ENCODE measurements at places on chromosomes 12 and 14.
A peak's percentile ranks its signal among the peaks of the same experiment; 100 is the strongest.

DNA sequence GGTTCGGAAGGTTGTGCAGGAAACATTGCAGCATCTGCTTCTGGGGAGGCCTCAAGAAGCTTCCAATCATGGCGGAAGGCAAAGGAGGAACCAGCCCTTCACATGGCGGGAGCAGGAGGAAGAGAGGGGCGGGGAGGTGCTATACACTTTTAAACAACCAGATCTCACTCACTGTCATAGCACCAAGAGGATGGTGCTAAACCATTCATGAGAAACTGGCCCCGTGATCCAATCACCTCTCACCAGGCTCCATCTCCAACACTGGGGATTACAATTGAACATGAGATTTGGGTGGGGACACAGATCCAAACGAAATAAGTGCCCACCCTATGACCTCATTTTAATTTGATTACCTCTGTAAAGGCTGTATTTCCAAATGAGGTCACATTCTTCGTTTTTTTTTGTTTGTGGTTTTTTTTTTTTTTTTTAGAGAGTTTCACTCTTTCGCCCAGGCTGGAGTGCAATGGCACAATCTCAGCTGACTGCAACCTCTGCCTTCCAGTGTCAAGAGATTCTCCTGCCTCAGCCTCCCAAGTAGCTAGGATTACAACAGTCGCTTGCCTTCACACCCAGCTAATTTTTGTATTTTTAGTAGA, 11.4 kb upstream of the ORAI1 start:
- no peak for DNase-seq

DNA sequence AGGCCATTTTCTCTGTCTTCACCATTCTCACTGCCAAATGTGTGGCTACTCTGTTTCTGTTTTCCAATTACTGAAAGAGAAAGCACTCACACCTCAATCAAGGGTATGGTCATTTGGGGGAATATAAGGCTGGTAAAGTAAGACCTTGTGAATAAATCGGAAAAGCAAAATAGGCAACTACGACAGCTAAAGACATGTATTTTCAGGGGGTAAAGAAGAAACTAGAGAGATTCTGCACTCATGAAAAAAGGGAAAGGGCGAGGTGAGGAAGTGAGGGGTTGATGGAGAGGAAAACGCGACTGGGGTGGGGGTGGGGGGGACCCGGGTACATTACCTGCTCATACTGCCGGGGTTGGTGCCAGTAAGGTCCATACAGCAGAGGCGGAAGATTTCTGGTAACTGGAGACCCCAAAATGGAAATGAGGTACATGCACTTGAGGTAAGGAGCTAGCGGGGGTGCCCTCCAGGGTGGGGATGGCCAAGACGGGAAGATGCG, 19.3 kb downstream of the CHD8 start:
- DNase-seq = no peak

GRCh38 chr12:20274008-20274407, 94.3 kb upstream of the PDE3A start:
- DNase-seq = no peak

GRCh38 chr12:131901431-131902331, 7.3 kb downstream of the ULK1 start:
- no peak for DNase-seq

DNA sequence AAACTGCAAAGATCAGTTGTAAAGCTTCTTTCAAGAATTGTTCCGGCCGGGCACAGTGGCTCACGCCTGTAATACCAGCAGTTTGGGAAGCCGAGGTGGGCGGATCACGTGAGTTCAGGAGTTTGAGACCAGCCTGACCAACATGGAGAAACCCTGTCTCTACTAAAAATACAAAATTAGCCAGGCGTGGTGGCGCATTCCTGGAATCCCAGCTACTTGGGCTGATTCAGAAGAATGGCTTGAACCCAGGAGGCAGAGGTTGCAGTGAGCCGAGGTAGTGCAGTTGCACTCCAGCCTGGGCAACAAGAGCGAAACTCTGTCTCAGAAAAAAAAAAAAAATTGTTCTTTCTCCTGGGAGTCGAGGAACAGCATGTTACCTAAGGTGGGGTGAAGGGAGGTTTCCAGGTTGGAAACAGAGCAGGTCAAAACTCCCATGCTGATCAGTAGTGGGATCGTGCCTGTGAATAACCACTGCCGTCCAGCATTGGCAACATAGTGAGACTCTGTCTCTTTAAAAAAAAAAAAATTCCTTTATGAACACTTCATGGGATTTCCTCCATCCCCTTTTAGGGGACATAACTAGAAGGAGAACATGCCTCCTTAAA, 13.9 kb downstream of the FBXO34 start:
- no peak for DNase-seq

DNA sequence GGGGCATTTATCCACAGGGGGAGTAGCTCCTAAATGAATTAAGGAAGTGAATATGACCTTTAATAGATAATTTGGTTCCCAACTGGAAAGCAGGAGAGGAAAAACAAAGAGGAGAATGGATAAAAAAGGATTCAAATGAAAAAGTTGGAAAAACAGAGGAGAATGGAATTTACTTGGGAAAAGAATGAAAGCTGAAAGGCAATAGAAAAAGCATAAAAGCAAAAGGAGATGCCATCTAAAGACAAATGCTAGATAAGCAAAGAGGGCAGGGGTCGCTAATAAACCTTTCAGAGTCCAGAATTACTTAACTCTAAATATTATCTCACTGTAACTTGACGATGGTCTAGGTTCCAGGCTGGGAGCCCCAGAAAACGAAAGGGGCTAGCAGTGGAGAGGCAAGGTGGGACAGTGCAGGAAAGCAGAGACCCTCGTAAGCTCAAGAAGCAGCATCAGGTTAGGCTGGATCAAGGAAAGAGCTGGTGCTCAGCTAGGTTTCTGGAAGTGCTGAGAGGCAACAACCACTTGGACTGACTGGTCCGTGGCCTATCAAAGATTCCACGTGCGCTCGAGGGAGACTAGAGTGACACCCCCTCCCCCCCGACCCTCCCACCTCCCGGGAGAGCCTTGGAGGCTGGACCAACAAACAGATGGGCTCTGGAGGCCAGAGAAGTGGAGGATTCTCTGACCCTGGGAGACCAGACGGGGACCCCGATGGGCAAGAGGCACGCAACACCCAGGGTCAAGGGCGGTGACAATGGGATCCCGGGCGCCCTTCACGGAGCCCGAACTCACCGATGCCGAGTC, 1.2 kb downstream of the SLC2A13 start:
- no peak for DNase-seq

GRCh38 chr12:27548301-27549199, 24.5 kb downstream of the PPFIBP1 start:
- no peak for DNase-seq

DNA sequence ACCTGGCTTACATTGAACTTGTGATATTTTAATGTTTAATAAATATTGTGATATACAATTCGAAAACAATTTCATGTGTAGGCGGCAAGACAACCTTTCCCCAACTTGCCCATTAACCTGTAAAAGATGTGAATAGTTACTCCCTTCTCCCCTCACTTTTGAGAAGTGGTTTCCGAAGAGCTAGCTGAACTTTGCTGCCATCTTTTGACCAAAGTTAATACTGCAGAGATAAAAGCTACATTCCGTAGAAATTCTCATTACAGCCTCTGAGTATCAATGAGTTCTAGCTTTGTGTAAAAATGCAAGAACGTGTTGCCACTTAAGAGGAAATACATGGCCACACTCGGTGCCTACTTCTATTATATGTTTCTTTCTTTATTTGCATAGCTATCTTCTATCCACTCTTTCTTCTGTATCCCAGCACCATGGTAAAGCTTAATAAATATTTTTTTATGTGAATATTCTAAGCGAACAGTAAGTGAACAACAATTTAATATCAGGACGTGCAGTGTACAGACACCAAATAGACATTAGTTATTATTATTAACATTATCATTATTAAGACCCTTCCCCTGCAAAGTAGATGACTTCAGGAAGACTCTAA, 105.1 kb upstream of the TMEM260 start:
- peak; percentile 30 for DNase-seq

DNA sequence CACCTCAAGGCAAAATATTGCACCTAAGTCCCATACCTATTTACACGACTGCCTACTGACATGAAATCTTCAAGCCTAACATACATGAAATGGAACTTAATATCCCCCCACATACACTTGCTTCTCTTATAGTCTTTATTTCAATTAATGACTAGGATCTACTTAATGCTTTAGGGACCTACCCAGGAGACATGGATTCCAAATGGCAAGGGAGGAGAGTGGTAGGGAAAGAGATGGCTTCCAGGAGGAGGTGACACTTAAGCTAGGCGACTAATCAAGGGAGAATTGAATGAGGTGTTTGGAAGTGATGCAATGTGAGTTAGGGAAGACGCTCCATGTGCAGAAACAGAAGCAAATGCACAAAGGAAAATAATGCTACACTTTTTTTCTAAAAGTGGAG, 9.7 kb upstream of the PPP1R12A start:
- DNase-seq = no peak

DNA sequence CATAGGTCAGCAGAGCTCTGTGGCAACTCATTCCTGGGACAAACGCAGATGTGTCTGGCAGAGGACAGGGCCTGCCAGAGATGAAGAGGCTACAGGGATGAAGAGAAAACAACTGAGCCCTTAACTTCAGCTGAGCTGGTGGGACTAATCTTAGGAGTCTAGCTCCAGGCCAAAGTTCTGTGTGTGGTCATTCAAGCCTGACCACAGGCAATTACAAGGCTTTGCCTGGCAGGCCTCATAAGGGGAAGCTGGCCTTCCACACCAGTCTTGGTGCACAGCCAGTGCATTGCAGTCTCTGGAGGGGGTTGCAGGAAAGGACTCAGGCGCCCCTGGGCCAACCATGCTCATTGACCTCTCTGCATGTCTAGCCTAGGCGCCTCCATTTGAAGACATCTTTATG, 127.6 kb upstream of the DAAM1 start:
- DNase-seq = no peak

DNA sequence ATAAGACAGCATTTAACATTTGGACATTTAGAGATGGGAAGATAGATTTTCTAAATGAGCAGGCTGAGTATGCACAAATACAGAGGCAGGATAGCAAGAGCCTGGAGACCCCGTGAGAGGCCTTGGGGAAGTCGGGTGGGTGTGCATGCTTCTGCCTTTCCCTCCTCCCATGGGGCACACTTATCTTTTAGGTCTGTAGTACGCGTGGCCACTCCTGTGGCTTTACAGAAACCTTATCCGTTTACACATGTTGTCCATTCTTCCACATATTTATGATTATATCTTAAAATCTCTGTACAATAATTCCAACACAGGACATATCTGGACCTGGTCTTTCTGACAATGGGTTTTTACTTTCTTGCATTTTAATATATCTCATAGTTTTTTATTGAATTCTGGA, 33.6 kb downstream of the GYS2 start:
- DNase-seq = no peak

DNA sequence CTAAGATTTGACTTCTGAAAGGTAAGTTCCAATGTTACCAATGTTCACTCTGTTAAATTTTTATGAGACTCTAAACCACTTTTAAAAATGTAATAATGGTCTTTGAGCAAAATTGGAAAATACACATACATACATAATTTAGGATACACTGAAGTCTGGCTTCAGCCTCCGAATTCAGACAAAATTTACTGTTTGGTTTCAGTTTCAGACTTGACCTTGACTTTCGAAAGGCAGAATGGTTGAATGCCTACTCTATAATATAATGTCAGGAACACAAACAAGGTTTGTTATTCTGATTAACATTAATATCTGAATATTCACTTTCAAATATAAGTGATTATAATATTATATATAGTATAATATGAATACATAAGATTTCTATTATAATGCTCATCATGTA, 74.1 kb upstream of the KRAS start:
- no peak for DNase-seq

GRCh38 chr14:104999361-104999760, 13.8 kb downstream of the CLBA1 start:
- no peak for DNase-seq

- no peak for DNase-seq
Observed at GRCh38 chr14:62015243-62015642, 253.0 kb downstream of the SNAPC1 start.

GRCh38 chr12:78406213-78406612, 458.4 kb upstream of the SYT1 start:
- DNase-seq = no peak

DNA sequence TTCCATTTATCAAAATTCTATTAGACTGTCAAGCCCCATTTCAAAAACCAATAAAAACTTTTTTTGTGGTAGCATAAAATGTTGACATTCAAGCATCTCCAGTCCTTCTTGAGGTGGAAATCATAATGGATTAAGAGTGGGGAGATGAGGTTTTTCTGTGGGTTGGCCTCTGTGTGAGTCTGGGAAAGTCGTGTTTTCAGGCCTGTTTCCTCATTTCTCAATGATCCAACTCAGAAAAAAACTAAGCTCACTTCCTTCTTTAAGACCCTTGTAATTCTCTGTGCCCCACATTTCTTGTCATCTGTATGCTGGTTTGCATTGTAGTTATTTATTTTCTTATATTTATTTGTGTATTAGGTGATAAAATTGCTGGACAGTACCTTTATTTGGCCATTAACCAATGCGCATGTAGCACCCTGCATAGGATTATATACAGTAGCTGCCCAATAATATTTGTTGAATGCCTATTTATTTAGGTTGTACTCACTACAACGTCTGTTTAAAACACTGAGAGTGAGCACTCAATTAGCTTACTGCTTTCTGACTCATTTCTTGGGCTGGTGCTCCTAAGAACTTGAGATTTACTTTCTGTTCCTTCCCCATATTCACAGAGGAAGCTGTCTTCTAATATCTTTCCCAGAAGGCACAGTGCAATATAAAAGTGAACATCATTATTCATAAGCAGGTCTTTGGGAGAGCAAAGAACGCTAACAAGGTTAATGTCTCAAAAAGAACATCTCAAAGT, 121.9 kb downstream of the DNAI7 start:
- DNase-seq = no peak

DNA sequence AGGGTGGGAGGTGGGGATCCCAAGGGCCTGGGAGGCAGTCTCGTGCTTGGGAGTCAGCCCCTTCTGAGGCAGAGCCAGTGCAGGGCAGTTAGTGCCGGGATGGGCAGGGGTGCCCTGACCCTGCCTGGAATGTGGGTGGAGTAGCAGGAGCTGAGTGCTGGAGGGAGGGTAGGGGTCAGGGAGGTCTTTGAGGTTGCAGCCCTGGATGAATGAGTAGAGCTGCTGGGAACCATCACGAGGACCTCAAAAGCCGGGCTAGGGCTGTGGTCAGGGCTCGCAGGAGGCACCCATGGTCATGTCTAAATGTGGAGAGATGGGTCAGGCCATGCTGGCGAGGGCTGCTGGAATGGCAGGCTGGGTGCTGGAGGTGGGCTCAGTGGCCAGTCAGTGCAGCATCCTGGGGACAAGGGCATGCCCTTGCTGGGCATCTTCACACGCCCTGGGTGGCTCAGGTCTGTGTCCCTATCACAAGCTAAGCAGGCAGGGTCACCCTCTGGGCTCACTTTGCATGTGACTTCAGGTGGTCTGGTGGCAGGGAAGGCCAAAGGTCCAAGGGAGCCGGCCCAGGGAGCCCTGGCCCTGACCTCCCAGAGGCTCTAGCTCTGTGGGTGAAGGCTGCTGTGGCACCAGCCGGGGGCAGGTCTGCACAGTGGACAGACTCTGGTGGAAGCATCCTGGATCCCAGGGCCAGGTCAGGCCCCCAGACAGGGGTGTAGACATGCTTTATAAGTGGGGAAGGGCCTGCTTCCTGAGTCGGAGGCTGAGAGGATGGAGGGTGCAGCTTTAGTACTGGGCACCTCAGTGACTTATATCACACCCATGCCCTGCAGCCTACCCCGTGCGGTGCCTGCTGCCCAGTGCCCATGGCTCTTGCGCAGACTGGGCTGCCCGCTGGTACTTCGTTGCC, 24.5 kb downstream of the PAPLN start:
- no peak for DNase-seq

- no peak for DNase-seq
Observed at GRCh38 chr12:53625373-53625945, 723 bp downstream of the ATF7 start.
